ENCODE measurements at places on chromosomes 5 and 9.
A peak's percentile ranks its signal among the peaks of the same experiment; 100 is the strongest.

- DNase-seq: peak; percentile 29
These were observed 69.0 kb upstream of the FAM169A start for GRCh38 chr5:74934949-74935751.

GRCh38 chr9:136865768-136866103 lies 372 bp downstream of the EDF1 start:
- DNase-seq: no peak

DNA sequence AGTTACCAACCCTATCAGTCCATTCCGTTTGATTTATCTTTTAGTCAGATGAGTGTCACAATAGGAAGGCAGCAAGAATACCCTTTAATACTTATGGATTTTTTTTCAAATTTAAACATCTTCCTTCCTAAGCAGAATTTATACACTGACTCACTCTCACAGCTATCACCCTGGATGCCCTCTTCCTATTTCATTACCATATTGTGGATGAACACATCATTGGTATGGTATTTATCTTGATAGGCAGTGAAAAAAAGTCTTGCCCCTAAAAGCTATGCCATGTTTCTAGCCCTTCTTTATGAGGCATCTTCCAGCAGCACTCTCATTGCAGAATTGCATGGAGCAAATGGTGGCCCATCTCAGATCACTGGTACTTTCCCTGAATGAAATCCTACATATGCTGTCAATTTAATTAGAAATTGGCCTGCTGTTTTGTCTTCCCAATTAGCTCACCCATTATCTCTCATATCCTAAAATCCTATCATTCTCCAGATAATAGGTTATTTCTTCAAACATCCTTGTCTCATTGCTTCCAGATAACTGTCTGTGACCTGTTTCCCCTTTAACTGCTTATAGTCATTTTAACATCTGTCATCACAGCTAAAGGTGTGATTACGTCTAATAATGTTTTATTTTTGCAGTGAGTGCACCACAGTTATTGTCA lies 433.5 kb upstream of the POU5F2 start:
- no peak for DNase-seq

DNA sequence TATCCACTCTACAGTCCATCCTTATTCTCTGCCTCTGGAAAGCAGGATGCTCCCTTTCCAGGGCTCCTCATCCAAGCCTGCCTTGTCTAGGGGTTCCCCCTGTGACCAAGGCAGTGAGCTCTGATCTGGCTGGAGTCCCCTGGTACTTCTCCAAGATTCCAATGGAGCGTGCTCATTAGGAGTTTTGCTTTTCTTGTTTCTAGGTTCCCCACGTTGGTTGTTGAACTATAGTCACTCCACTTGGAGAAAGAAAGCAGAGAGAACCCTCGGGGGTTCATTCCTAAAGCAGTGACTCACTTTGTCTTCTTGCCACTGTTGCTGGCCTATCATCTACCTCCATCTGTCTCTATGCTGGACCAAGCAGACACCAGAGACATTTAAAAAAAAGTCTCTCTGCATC lies 192.6 kb downstream of the TLE4 start:
- no peak for DNase-seq

DNA sequence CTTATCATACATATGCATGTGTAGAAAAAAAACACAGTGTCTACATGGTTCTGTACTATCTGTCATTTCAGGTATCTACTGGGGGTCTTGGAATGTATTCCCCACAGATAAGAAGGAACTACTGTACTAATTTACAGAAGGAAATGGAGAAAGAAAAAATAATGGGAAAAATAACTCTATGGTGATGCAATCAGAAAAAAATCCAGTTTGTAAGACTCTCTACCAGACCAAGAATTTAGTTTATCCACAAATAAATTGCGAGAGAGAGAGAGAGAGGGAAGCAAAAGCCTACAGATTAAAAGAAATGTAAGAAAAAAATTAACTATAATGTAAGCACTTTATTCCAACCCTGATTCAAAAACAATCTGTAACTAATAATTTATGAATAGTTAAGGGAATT lies 708.6 kb upstream of the ZNF608 start:
- DNase-seq: no peak

GRCh38 chr5:75277463-75277862 lies 40.8 kb upstream of the ANKRD31 start:
- no peak for DNase-seq

DNA sequence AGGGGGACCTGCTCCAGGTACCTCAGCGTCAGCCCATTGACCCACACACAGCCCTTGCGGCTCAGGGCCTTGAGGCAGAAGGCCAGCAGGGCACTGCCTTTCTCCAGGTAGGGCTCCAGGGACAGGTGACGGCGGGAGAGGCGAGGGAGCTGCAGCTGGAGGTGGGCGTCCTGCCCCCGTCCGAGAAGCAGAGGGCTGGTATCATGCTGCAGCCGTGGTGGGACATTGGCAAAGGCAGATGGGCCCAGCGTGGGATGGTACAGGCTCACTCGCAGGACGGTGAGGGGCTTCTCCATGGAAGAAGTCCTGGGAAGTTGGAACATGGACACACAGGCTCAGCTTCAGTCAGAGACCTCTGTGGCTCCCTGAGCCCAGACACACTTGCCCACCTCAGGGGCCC lies 2.5 kb upstream of the DCANP1 start:
- DNase-seq: no peak

DNA sequence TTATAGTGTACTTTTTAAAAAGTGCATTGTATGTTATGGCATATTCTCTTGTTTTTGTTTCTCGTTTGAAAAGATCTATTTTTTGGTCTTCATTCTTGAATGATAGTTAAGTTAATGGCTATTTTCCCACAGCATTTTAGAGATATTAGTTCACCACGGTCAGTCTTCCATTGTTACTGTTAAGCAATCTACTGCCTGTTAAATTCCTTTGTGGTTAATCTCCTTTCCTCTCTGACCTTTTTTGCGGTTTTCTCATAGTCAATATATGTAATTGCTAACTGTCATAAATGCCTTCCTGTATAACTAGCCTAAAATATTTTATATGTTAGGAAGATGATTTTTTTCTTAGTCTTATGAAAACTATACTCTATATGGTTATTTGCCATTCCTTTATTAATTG lies 250.8 kb upstream of the FBXL7 start:
- peak; percentile 62 for DNase-seq
